H9 (cell line): ENCODE measurements at places on chromosomes 7 and 10. TPM values are rescaled to one million over a fixed set of nuclear protein-coding genes. Genes with fewer than 3 reads are reported as not detected.

Gene BICC1
- 0.57 and 0.64 TPM in 2 replicates for total RNA-seq

Gene ADRB1
- total RNA-seq, result 0.13 TPM in 1 of 2 replicates, not detected in the other

Gene ZNF438
- total RNA-seq, result 0.83 and 0.97 TPM in 2 replicates

Gene CLRN3
- not detected in 2 replicates for total RNA-seq

Gene SAMD9L
- not detected in 2 replicates for total RNA-seq

Gene MET
- 5.0 and 5.5 TPM in 2 replicates for total RNA-seq

Gene TRIL
- 3.1 and 3.3 TPM in 2 replicates for total RNA-seq

Gene PRPS1L1
- total RNA-seq, result not detected in 2 replicates

Gene MSS51
- total RNA-seq, result 1.4 and 1.9 TPM in 2 replicates

Gene FGF8
- 14.3 and 20.2 TPM in 2 replicates for total RNA-seq

Gene GDF10
- total RNA-seq, result 0.20 TPM in 1 of 2 replicates, not detected in the other

Gene MAT1A
- total RNA-seq, result 1.8 and 2.1 TPM in 2 replicates

Gene SAMD9
- total RNA-seq, result 0.07 TPM in 1 of 2 replicates, not detected in the other

Gene GHRHR
- total RNA-seq, result 5.9 and 7.4 TPM in 2 replicates

Gene ZC3HAV1L
- total RNA-seq, result not detected in 2 replicates

Gene NRP1
- total RNA-seq, result 4.1 and 4.6 TPM in 2 replicates

Gene OR13A1
- 0.13 and 0.15 TPM in 2 replicates for total RNA-seq

Gene TAS2R39
- total RNA-seq, result not detected in 2 replicates

Gene ERLIN1
- 33.0 and 33.5 TPM in 2 replicates for total RNA-seq

Gene HOXA9
- total RNA-seq, result not detected in 2 replicates

Gene ATRNL1
- total RNA-seq, result 9.2 and 9.3 TPM in 2 replicates

Gene TCAF2
- 0.04 TPM in 2 replicates for total RNA-seq

Gene RARRES2
- 59.9 and 60.9 TPM in 2 replicates for total RNA-seq

Gene TRIM50
- total RNA-seq, result not detected in 2 replicates

Gene CFAP58
- total RNA-seq, result 0.63 and 0.88 TPM in 2 replicates

Gene MSMB
- total RNA-seq, result not detected in 2 replicates

Gene C10orf53
- not detected in 2 replicates for total RNA-seq

Gene SFTPD
- 0.18 and 0.24 TPM in 2 replicates for total RNA-seq

Gene RTKN2
- total RNA-seq, result 14.4 and 14.5 TPM in 2 replicates

Gene HOXA2
- not detected in 2 replicates for total RNA-seq

Gene HECW1
- total RNA-seq, result 4.5 and 5.0 TPM in 2 replicates

Gene DDX56
- total RNA-seq, result 113 and 120 TPM in 2 replicates

Gene SSC4D
- total RNA-seq, result 14.8 and 16.4 TPM in 2 replicates

Gene SFRP4
- total RNA-seq, result not detected in 2 replicates

Gene AKR1C4
- not detected in 2 replicates for total RNA-seq

Gene SUN3
- total RNA-seq, result not detected in 2 replicates

Gene MRLN
- total RNA-seq, result not detected in 2 replicates

Gene PON3
- not detected in 2 replicates for total RNA-seq

Gene FRMD4A
- 19.6 and 21.3 TPM in 2 replicates for total RNA-seq

Gene CDNF
- 0.86 and 1.3 TPM in 2 replicates for total RNA-seq

Gene BAZ1B
- total RNA-seq, result 95.7 and 96.4 TPM in 2 replicates

Gene TFPI2
- total RNA-seq, result 3.8 and 4.4 TPM in 2 replicates

Gene MALRD1
- 0.20 and 0.24 TPM in 2 replicates for total RNA-seq

Gene NUDT13
- 1.5 and 1.6 TPM in 2 replicates for total RNA-seq

Gene BAG3
- 11.1 and 11.4 TPM in 2 replicates for total RNA-seq

Gene DENND2A
- 7.3 and 8.2 TPM in 2 replicates for total RNA-seq

Gene CFAP43
- total RNA-seq, result 0.26 and 0.64 TPM in 2 replicates

Gene COL28A1
- 0.66 and 0.92 TPM in 2 replicates for total RNA-seq

Gene EEF1AKMT2
- total RNA-seq, result 17.8 and 19.0 TPM in 2 replicates

Gene C10orf67
- not detected in 2 replicates for total RNA-seq

Gene ITIH5
- total RNA-seq, result 1.1 and 1.3 TPM in 2 replicates
